ENCODE measurements at places on chromosomes 1 and 21.

DNA sequence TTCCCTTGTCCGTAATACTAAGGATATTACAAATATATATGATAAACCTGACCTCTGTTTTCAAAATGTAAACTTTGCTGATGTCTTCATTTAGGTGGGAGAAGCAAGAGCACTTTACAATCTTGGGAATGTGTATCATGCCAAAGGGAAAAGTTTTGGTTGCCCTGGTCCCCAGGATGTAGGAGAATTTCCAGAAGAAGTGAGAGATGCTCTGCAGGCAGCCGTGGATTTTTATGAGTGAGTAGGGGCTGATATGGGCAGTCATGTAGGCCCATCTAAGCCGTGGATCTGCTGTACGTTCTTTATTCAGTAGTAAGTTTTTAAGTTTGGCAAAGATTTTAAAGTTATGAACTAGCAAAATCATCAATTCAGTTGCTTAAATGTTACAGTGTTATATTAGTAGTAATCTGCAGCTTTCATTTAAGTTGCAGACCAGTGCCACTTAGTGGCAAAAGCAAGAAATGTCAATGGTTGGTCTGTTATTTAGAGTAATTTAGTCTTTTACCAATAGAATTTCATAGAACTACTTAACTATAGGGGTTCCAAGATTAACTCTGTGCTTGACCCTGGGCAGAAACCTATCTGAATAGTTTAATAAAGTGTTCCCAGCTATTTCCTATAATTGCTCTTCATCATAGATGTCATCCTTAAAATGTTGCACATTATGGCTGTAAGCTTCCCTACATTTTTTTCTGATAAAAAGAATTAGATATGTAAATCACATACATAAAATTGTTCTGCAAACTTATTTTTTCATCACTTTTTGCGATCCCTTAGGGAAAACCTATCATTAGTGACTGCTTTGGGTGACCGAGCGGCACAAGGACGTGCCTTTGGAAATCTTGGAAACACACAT is 21.3 kb downstream of the GPSM2 start:
- DNase-seq: no peak
- no peaks in the 10 kb centered on the region for H3K27me3 ChIP-seq
- H3K27ac ChIP-seq: no peak overlapping the region
- H3K4me3 ChIP-seq: no peak overlapping the region

DNA sequence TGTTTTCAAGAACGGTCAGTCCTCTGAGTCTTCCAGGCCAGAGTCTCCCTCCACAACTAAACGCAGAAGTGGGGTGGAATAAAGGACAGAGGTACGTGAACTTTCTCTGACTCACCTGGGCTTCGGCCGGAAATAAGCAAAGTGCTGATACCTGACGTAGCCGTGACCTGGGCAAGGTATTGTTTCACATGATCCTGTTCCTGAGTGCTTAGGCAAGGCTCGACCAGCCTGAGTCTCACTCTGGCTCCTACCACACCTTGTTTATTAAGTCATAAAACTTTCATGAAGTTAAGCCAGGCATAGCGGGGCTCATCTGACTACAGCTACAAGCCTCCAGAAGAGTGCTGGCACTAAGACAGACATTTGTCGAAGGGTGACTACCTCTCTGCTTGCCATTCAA is 327.5 kb downstream of the SETD4 start:
- no peak for DNase-seq
- H3K4me3 ChIP-seq: no peak overlapping the region
- no peak overlapping the region for H3K27ac ChIP-seq
- no peaks in the 10 kb centered on the region for H3K4me1 ChIP-seq
- no peaks in the 10 kb centered on the region for H3K27me3 ChIP-seq

GRCh38 chr1:101379037-101379436 is 142.2 kb downstream of the S1PR1 start:
- no peaks in the 10 kb centered on the region for H3K27me3 ChIP-seq
- H3K4me3 ChIP-seq: no peak overlapping the region
- H3K36me3 ChIP-seq: no peaks in the 10 kb centered on the region
- H3K27ac ChIP-seq: no peak overlapping the region
- H3K4me1 ChIP-seq: no peaks in the 10 kb centered on the region

GRCh38 chr1:22143065-22144033 is at the start of gene WNT4:
Gene WNT4, minus strand, starts transcription at chr1:22143097. Its CDS starts 175 bp downstream, at chr1:22142922.
- H3K4me3 ChIP-seq: peak within 1 kb of the TSS; percentile 41
- H3K36me3 ChIP-seq: no peaks in the 10 kb centered on the region
- peak; percentile 61 for DNase-seq
- peaks cover 3% of the 10 kb centered on the region for H3K4me1 ChIP-seq
- peak within 1 kb of the TSS; percentile 16 for H3K27ac ChIP-seq
- H3K27me3 ChIP-seq: no peaks in the 10 kb centered on the region

DNA sequence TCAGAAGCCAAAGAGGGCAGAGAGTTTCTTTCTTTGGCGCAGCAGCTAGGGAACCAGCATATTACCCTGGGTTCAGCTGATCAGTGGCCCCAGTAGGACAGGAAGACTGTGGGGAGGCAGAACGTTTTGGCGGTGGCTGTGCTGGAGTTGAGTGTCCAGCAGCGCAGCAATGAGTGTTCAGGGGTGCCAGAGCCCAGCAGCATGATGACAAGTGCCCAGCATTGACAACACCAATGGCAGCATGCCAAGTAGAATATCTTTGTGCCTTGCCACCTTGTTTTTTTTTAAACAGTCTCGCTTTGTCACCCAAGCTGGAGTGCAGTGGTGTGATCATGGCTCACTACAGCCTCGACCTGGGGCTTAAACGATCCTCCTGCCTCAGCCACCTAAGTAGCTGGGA is 106.7 kb upstream of the CDC42BPA start:
- H3K27ac ChIP-seq: no peak overlapping the region
- no peak overlapping the region for H3K4me3 ChIP-seq
- H3K27me3 ChIP-seq: no peaks in the 10 kb centered on the region

DNA sequence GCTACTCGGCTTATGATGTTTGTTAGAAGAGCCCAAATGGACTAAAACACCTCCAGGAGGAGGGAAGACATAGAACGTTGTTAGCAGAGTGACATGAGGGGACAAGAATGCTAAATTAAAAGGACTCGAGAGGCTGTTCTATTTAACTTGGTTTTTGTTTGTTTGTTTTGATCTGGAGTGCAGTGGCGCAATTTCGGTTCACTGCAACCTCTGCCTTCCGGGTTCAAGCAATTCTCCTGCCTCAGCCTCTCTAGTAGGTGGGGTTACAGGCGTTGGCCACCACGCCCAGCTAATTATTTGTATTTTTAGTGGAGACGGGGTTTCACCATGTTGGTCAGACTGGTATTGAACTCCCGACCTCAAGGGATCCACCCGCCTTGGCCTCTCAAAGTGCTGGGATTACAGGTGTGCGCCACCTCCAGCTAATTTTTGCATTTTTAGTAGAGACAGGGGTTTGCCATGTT is 5.1 kb upstream of the HNRNPU start:
- no peaks in the 10 kb centered on the region for H3K27me3 ChIP-seq
- no peak overlapping the region for H3K27ac ChIP-seq
- H3K36me3 ChIP-seq: no peaks in the 10 kb centered on the region
- H3K4me1 ChIP-seq: peaks cover 4% of the 10 kb centered on the region
- no peak overlapping the region for H3K4me3 ChIP-seq

DNA sequence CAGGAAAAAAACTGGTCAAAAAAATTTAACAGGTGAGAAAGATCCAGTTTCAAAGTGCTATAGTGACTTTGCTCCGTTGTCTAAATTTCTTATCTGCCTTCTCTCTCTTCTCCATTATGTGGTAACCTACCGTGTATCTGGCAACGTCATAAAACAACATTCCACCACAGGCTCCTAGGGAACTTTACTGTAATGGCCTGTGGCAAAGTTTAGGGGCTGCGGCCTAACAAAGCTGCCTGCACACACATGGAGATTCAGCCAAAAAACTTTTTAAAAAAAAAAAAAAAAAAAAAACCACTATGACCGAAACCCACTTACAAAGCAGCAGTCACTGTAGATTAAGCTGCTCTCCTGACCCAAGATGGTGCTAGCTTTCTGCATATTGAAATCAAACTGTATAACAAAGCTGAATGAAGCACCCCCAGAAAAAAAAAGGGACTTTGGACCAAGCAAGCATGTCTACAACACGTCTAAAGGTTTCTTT is 202.6 kb downstream of the SLC45A1 start:
- peaks cover 9% of the 10 kb centered on the region for H3K4me1 ChIP-seq
- no peaks in the 10 kb centered on the region for H3K27me3 ChIP-seq
- H3K36me3 ChIP-seq: no peaks in the 10 kb centered on the region
- H3K4me3 ChIP-seq: no peak overlapping the region
- no peak for DNase-seq
- no peak overlapping the region for H3K27ac ChIP-seq

DNA sequence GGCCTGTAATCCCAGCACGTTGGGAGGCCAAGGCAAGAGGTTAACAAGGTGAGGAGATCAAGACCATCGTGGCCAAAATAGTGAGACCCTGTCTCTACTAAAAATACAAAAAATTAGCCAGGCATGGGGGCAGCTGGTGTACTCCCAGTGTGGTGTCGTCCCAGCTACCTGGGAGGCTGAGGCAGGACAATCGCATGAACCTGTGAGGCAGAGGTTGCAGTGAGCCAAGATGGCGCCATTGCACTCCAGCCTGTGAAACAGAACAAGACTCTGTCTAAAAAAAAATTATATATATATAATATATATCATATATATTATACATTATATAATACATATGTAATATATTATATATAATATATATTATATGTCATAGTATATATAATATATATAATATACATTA is 249.2 kb upstream of the TPTE start:
- no peaks in the 10 kb centered on the region for H3K27me3 ChIP-seq
- no peak overlapping the region for H3K4me3 ChIP-seq
- no peak overlapping the region for H3K27ac ChIP-seq
- H3K36me3 ChIP-seq: no peaks in the 10 kb centered on the region

DNA sequence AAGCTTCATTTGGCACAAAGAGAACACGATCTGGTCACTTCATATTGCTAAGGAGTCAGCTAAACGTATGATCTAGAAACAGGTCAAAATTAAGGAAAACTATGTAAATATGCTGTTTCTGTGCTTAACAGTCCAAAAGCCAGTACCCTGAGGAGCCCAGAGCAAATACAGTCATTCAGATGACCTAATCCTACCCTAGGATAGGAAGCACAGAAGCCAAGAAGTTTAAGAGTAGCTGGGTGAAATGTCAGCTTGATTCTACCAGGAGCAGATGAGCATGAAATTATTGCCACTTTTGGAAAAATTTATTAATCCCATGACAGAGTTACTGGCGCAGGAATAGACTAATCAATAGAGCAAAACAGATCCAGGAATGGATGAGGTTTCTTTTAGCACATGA is 18.3 kb downstream of the SORT1 start:
- no peak for DNase-seq
- H3K36me3 ChIP-seq: no peaks in the 10 kb centered on the region
- no peak overlapping the region for H3K27ac ChIP-seq
- no peaks in the 10 kb centered on the region for H3K27me3 ChIP-seq
- H3K4me3 ChIP-seq: no peak overlapping the region
- H3K4me1 ChIP-seq: no peaks in the 10 kb centered on the region

DNA sequence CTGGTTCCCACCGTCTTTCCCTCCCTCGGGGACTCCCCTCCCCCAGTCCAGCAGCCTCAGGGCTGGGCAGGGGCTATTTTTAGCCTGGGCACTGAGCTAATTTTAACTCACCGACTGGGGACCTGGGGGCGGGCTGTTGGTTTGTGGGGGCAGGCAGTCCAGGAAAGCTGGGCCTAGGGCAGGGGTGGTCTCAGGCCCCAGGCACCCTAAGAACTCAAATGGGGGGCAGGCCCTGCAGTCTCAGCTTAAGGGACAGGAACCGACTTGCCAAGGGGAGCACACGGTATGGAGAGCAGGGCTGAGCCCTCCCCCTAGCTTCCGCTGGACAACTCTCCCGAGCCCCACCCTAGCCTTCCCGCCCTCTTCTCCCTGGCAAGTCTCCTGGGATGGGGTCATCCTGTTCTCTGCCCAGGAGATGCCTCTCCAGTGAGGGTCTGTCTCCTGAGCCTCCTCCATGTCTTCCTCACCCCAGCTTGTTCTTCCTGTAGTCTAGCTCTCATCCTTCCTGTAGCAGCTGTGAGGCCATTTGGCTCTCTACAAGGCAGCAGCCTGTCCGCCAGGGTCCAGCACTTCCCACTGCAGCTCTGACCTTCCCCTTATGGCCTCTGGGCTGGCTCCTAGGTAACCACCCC is 10.1 kb downstream of the MEF2D start:
- H3K4me1 ChIP-seq: peaks cover 58% of the 10 kb centered on the region
- peak overlapping the region; percentile 29 for H3K4me3 ChIP-seq
- peak; percentile 65 for DNase-seq

GRCh38 chr1:29851691-29852090 is 615.4 kb downstream of the PTPRU start:
- no peak overlapping the region for H3K4me3 ChIP-seq
- H3K27ac ChIP-seq: no peak overlapping the region
- H3K27me3 ChIP-seq: no peaks in the 10 kb centered on the region
- no peaks in the 10 kb centered on the region for H3K36me3 ChIP-seq
- DNase-seq: no peak

GRCh38 chr1:178538192-178538916 is 25.4 kb downstream of the TEX35 start:
- no peaks in the 10 kb centered on the region for H3K27me3 ChIP-seq
- no peak overlapping the region for H3K27ac ChIP-seq
- DNase-seq: no peak
- no peak overlapping the region for H3K4me3 ChIP-seq
- no peaks in the 10 kb centered on the region for H3K36me3 ChIP-seq

- no peaks in the 10 kb centered on the region for H3K4me1 ChIP-seq
- no peak overlapping the region for H3K27ac ChIP-seq
- no peaks in the 10 kb centered on the region for H3K36me3 ChIP-seq
- no peak overlapping the region for H3K4me3 ChIP-seq
Observed at GRCh38 chr1:38613996-38614395, 245.6 kb downstream of the RRAGC start.

- H3K27me3 ChIP-seq: no peaks in the 10 kb centered on the region
- no peak for DNase-seq
- no peaks in the 10 kb centered on the region for H3K36me3 ChIP-seq
- H3K4me1 ChIP-seq: no peaks in the 10 kb centered on the region
- H3K27ac ChIP-seq: no peak overlapping the region
Observed at GRCh38 chr21:45826676-45827301, 154.8 kb upstream of the COL6A1 start.

- H3K27me3 ChIP-seq: no peaks in the 10 kb centered on the region
- H3K4me3 ChIP-seq: no peak overlapping the region
- no peak for DNase-seq
- H3K27ac ChIP-seq: no peak overlapping the region
- no peaks in the 10 kb centered on the region for H3K4me1 ChIP-seq
Observed at GRCh38 chr1:228927421-228927820, 192.1 kb downstream of the RHOU start.

- no peaks in the 10 kb centered on the region for H3K4me1 ChIP-seq
- no peak for DNase-seq
- H3K27ac ChIP-seq: no peak overlapping the region
- H3K27me3 ChIP-seq: no peaks in the 10 kb centered on the region
- no peaks in the 10 kb centered on the region for H3K36me3 ChIP-seq
Observed at GRCh38 chr21:35622612-35623011, 437.7 kb downstream of the SETD4 start.

All from ovary (tissue), 10 donors.